Fibroblast of skin of left quadriceps (primary cell): ENCODE measurements at places on chromosomes 4 and X.

DNA sequence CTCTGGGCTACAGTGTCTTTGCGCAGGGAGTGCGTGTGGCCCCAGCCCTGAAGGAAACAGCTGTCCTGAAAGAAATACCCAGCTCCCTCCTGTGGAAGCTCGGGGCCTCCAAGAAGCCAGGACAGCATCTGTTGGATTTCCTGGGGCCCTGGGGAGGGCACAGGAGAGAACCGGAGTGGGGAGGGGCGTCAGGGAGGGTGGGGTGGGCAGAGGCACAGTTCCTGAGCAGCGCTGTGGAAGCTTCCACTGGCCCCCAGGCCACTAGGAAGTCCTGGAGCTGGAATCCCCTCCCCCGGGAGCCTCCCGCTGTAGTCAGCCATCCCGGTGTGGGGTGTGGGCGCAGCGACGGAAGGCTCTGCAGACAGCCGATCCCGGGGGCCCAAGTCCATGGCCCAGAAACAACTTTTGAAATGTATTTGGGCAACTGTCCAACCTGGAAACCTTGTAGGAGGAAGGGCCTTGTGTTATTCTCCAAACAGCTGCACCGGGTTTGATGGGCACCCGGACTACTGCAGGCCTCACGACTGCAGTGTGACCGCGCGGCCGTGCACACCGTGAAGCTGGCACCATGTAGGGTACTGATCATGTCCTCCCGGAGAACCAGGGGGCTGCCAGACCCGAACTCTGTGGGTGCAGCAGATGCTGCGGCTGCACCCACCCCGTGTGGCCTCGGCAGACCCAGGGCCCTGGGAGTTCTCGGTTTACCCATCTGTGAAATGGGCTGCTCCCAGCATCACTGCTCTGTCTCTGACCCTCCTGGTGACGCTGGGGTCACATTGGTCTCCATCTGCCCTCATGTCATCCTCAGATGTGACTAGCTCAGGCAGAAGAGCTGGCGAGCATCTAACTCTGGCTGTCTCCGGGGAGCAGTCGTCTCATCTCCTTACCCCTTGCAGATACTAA, 68.5 kb upstream of the HMX1 start:
- DNase-seq = no peak

DNA sequence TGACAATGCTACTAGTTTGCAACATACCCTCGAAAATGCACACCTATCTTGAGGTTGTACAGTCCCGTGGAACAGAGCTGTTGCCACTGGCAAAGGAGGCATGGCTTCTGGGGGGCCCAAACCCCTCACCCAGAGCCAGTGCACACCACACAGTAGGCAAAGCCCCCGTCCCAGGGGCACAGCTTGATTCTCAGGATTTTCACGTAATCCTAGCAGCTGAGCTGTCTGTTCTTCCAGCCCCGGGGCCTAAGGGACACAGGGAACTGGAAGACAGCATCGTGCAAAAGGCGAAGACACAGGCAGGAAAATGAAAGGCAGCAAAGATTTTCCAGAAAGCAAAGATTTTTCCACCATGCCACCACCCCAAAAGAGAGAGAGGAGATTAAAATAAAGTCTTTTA, 77.2 kb downstream of the JAKMIP1 start:
- no peak for DNase-seq

GRCh38 chrX:119190831-119191230, 45.3 kb upstream of the PGRMC1 start:
- DNase-seq = peak; percentile 16

DNA sequence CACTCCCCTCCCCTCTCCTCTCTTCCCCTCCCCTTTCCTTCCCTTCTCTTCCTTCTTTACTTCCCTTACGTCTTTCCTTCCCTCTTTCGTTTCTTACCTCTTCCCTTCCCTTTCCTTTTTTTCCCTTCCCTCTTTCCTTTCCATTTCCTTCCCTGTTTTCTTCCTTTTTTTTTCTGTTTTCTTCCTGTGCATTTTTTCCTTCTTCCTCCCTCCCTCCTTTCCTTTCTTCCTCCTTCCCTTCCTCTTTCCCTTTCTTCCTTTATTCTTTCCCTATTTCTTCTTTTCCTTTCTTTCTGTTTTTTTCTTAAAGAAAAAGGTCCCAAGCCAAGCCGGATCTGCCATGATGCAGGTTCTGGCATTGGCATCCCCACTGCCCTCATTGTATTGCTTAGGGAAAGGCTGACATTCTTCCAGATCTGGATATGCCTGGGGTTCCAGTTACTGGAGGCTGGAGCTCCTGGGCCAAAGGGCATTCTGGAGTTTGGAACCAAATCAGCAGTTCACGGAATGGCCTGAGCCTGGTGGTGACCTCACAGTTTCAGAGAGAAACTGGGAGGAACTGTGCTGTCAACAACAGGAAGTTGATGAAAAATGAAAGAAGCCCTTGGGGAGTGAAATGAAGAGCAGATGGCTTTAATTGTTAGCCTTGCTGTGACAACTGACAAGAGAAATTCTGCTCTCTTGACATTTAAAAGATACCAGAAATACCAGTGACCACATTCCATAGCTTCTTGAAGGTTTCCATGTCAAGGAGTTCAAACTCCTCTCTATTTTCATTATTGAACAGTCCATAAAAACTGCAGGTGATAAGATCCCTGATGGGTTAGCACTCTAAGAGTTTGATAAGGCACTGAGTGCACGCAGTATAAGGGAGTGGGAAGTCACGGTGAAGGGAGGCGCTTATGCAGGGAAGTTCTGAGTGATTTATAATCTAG, 622.1 kb downstream of the SPRY1 start:
- DNase-seq = peak; percentile 64

GRCh38 chrX:27728291-27728690, 79.5 kb upstream of the MAGEB10 start:
- DNase-seq = peak; percentile 24

GRCh38 chr4:182250446-182250845, 7.2 kb downstream of the TENM3 start:
- DNase-seq = no peak

DNA sequence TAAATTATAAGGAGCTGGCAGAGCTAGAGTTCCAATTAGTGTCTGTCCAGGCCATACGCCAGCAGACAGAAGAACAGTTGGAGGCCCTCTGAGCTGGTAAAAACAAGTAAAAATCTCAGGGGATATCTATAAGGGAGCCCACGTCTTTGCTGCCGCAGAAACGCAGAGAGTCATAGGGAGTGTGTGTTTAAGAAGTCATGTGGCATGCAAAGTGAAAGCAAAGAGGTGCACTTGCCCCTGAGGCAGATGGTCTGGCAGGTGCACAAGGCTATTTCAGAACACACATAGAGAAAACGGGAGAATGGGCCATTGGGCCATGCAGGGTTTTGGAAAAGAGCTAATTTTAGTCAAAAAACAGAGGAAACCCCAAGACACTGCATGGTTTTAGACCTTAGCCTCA, 92.7 kb downstream of the NAP1L3 start:
- no peak for DNase-seq

DNA sequence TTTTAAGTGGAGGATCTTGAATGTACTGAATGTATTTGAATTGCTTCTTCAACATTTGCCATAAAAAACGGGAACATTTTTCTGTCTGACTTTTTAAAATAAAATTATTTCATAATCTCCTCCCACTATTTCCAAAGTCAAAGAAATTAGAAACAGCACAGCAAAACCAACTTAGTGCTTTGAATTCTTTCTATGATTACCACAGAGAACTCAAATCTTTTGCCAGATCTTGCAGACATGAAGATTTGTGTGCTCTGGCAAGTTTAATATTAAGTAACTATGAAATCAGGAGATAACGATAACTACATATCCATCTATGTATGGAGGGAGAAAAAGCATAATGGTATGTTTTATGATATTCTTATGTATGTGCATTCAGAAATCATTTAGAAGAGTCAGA, 982.2 kb downstream of the PCDH7 start:
- DNase-seq = peak; percentile 18

DNA sequence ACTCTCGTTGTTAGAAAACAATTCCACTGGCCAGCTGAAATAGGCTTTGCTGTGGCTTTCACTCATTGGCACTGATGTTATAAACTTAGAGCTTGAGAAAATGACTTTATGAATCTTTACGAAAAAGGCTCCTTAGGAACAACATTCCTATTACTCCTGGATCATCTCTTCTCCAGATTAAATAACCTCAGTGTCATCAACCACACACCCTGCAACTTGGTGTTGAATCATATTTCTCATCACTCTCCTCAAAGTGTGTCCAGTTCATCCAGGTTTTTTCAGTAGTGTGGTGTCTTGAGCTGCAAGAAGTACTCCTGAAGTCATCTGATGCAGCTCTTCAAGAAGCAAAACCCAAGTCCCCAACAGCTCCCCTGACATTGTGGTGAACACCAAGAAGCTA, 28.1 kb upstream of the ANOS1 start:
- no peak for DNase-seq

DNA sequence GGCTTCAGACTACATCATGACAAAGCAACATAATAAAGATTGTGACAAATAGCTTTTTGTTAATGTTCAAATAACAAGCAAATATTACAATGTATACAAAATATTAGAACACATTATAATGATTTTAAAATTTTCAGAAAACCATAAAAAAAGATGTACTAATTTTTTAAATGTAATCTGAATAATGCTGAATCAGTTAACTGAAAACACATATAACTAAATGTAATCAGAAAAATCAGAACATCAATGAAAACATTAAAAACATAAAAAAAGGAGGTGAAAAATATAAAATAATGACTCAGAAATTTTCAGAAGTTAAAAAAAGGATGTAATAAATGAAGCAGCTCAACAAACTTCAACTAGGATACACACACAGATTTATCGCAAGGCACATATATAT, 53.5 kb downstream of the ZNF721 start:
- DNase-seq = no peak

- DNase-seq = no peak
These were observed 61.8 kb downstream of the BRWD3 start for GRCh38 chrX:80747832-80748231.

GRCh38 chrX:118474586-118474985, 21.0 kb upstream of the DOCK11 start:
- no peak for DNase-seq

DNA sequence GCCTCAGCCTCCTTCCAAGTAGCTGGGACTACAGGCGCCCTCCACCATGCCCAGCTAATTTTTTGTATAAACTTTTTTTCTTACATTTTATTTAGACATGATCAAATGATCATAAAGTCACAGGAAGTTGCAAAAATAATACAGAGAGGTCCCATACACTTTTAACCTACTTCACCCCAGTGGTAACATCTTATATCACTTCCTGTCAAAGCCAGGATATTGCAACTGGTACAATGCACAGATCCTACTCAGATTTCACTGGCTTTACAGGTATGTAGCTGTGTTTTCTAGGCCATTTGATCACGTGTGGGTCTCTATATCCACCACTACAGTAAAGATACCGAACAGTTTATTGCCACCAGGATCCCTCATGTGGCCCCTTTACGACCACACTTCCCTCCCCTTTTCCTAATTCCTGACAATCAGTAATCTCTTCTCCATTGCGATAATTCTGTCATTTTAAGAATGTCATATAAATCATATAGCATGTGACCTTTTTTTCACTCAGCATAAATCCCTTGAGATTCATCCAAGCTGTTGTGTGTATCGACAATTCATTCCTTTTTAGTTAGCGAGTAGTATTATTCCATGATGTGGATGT, 18.0 kb downstream of the RPS6KA3 start:
- DNase-seq = no peak

DNA sequence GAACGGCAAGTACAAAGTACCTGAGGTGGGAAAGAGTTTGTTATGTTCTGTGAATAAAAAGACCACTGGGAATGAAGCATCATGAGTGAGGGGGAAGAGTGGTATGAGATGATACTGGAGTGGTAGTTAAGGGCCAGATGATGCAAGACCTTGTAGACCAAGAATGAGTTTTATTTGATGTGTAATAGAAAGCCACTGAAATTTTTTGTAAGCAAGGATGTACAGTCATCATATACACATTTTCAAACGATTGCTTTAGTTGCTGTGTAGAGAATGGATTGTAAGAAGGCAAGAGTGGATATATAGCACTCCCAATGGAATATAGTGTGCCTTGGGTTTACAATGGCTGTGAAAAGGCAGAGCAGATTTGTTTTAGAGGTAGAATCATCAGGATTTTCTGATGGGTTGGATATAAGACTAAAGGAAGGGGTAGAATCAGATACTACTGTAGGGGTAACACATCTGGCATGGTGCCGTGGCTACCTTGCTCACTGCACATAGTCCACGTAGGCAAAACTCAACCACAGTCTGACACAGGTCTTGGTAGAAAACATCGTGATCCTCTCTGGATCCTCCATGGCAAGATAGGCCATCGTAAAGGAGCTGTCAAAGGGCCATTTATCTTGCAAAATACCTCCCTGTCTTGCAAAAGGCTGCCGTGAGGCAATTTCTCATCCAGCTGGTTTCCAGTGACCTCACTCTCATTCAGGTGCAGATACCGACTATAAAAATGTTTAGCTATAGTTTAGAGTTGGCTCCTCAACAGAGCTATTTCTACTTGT, 14.9 kb downstream of the TIFA start:
- peak; percentile 75 for DNase-seq

- no peak for DNase-seq
These were observed 97.1 kb downstream of the TMA16 start for GRCh38 chr4:163591614-163592020.

DNA sequence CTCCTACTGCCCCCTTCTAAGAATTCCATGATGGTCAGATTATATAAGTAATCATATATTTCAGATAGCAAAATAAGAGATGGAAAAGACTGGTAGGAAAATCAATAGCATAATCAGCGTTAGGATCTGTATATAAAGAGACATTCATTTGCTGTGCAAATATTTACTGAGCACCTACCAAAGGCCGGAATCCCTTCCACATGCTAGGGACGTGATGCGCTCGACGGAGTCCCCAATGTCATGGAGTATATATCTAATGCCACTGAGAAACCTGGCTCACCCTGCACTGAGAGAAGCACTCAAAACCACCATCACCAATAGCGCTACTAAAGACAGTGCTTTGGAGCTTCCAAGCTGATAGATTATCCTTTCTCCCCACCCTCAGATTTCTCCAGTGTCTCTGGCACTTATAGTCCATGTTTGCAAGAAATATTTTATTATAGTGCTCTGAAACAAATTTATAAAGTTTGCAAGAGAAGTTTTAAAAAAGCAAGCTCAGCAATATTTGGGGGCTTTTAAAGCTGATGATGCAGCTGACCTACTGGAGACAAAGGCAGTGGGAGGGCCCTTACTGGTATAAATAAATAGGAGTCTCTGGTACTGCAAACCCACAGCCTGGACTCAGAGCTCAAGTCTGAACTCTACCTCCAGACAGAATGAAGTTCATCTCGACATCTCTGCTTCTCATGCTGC, at the start of gene CXCL13:
CXCL13 (plus strand) TSS at position 611 of the 693 bp plus-strand sequence; CDS start at position 657, 46 bp downstream.
- DNase-seq = no peak

DNA sequence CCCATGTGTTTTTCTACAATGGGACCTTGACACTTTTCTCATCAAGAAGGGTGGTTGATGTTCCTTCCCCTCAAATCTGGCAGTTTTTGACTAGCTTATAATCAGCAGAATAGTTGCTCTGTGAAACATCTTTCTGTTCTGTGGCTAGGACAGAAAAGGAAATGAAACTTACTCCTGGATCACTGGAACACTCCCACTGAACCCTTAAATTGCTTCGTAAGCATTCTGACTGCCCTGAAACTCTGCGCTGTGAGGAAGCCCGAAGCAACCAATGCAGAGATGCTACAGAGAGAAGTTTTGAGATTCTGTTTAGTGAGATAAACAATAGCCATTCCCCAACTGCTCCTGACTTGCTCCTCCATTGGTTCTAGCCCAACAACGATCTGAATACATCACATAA, 602.2 kb downstream of the CENPC start:
- no peak for DNase-seq
